ENCODE measurements at places on chromosomes 5 and 9. TPM values are rescaled to one million over a fixed set of nuclear protein-coding genes. Genes with fewer than 3 reads are reported as not detected.
A peak's percentile ranks its signal among the peaks of the same experiment; 100 is the strongest.

- no peak for DNase-seq
Measured at GRCh38 chr5:64273276-64273675, 107.6 kb downstream of the RNF180 start.

- peak; percentile 54 for DNase-seq
Measured at GRCh38 chr9:89786655-89787054, 181.8 kb downstream of the GADD45G start.

GRCh38 chr5:139297439-139298133 is 4.0 kb downstream of the MATR3 start:
- DNase-seq = no peak

GRCh38 chr5:138536665-138537315 is 6.2 kb downstream of the ETF1 start:
- DNase-seq = no peak

Gene ZBTB43
- total RNA-seq = 18.0 TPM

Gene NTRK2
- total RNA-seq = under 0.01 TPM

Measured in SJCRH30 (cell line).